ENCODE measurements at places on chromosomes 4 and X.

GRCh38 chr4:186676531-186677161, 47.0 kb downstream of the FAT1 start:
- no peak for DNase-seq

DNA sequence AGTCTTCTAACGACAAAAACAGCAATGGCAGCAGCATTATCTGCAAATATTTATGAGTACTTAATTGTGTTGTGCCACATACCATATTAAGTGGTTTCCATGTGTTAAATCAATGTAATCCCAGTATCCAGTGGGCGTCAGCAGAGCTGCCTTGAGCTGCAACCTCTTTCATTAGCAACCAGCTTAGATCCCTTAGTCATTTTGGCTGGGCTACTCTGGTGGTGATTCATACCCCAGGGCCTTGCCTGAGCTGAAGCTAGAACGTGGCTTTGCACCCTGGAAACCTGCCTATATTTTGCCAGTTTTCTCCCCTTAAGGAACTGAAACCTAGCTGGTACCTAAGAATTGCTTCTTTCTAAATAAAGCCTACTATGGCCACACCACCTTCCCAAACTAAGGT, 474.3 kb upstream of the FTHL17 start:
- no peak for DNase-seq

DNA sequence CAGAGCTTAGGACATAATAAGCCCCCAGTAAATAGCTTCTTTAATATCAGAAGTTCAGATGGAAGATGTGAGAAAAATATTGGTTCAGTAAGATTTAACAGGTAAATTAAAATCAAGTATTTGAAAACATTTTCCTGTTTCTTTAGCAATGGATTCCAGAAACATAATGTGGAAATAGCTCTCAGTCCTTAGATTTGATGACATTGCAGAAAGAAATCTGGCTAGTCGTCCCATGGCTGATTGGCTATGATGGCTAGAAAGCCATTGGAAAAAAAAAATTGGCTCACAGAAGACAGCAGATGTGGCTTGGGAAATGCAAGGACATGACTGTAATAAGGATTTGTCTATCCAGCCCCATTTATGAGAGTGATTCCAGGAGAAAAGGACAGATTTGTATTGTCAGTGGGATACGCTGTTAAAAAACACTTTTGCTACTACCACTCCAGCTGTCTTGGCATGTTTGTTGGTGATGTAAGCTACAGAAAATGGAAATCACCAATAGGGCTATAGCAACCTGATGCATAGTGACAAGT, 78.3 kb downstream of the AR start:
- DNase-seq = no peak

DNA sequence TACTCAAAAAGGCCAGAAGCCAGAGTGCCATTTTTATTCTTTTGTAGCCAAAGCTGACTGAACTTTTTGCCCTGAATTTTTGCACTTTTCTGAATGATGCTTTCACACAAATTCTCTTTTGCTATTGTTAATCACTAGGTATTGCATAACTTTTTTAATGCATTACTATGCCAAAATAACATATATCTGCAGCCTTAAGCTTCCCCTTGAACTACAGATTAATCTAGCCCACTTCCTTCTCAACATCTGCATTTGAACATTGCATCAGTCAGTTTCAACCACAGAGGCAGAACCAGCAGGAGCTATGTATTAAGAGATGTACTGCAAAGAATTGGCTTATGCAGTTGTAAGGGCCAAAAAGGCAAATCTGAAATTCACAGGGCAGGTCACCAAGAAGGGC, 197.6 kb upstream of the GYPA start:
- no peak for DNase-seq

GRCh38 chr4:138724530-138724929, 291.1 kb upstream of the NOCT start:
- DNase-seq = no peak

DNA sequence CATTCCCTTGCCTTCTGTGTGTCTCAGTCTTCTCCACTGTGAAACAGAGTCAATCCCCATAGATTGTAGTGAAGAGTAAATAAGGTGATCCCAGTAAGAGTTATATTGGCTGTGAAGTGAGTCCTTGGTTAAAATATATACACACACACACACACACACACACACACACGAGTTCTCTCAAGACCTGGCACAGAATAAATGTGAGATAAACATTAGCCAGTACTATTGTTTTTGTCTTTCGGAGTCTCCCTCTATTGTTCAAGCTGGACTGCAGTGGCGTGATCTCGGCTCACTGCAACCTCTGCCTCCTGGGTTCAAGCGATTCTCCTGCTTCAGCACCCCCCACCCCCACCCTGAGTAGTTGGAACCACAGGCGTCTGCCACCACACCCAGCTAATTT, 44.8 kb upstream of the FAM156A start:
- no peak for DNase-seq

DNA sequence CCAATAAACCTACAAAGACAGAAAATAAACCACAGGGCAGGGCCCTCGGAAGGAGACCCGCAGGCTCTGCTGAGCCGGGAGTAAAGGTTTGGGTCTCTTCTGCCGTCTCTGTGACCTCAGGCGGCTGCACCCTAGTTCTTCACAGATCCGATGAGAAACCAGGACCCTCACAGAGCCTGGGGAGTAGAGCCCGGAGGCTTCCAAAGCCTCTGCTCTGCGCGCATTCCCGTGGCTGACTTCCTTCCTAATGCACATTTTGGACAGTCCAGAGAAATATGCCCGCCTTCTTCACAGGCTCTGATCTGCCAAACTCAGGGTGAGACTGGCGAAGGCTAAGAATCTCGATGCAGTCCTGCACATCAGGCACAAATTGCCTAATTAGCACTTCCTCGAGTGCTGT, 245.5 kb downstream of the EVC2 start:
- DNase-seq = no peak

DNA sequence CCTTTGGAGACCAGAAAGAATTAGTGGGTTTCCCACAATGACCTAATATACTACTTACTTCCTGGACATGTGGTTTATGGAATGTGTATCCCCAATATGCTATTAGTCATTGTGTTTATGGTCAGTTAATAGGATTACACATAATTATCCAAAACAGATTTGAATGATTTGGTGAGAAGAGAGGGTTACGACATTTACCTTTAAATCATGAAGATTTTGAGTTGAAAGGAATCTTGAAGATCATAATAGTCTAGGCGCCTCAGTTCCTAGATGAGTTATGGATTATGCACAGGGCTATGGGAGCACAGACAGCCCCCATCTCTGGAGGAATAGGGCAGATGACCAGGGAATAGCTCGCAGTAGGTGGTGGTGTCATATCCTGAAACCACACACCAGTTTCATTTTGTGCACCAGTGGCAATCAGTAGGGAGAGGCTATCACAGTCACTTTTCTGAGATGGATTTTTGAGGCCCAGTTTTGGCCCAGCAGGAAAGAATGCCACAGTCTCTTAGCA, 61.3 kb downstream of the SEPTIN11 start:
- DNase-seq = no peak

DNA sequence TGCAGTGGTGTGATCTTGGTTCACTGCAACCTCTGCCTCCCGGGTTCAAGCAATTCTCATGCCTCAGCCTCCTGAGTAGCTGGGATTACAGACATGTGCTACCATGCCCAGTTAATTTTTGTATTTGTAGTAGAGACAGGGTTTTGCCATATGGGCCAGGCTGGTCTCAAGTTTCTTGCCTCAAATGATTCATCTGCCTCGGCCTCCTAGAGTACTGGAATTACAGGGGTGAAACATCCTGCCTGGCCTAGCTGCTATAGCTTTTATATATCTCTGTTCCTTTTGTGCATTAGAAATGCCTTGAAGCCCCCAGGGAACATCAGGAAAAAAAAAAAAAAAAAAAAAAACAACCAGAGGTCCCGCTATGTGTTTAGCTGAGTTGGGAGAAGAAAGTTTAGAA, 34.8 kb downstream of the UBE2K start:
- DNase-seq = no peak

DNA sequence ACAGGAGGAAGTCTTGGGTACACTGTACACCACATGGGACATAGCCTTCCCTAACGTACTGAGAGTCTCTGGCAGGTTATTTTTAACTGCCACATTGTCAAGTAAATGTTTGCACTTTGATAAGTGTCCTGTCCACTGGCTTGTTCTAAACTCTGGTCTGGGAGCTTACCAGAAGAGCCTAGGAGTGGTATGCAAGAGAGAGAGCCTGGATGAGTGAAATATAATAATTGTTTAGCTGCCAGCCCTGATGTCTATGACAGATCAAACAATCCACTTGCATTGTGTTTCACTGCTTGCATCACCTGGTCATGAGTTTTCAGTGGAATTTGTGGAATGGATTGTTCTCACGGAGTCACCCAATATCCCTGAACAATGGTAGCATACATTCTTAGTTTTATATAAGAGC, 91.6 kb downstream of the SHROOM3 start:
- DNase-seq = no peak

- DNase-seq = peak; percentile 3
Observed at GRCh38 chrX:52574416-52575275, 57.8 kb upstream of the XAGE1B start.

DNA sequence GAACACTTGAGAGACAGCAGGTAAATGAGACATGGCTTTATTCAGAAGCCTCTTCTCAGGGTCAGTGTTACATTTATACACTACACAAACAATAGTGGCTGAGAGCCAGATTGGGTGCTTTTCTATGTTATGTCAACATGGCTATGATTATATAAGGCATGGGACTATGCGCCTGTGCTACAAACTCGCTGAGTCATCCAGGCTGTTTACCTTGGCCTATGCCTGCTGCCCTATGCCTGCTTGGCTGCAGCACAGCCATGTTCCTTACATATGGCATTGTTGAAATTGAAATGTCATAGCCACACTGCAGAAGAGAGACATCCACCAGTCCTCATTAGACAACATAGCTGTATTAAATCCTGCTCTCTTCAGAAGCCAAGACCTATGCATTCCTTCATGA, 236.3 kb upstream of the NWD2 start:
- DNase-seq = no peak

DNA sequence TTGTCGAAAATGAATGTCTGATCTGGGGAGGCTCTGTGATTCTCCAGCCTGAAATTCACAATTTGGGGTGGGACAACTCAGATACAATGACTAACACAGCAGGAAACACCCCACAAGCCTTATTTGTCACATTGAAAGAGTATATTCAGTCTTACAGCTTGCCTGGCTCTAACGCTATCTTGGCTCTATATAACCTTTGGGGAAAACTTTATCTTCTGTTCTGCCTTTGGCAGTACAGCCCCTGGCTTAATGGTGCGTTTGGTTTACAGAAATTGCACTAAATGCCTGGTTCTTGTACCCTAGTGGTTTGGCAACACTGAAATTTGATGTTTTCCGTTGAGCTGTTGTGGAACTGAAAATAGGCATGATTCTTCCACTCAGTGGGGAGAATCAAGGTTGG, 178.1 kb upstream of the VEGFC start:
- no peak for DNase-seq

DNA sequence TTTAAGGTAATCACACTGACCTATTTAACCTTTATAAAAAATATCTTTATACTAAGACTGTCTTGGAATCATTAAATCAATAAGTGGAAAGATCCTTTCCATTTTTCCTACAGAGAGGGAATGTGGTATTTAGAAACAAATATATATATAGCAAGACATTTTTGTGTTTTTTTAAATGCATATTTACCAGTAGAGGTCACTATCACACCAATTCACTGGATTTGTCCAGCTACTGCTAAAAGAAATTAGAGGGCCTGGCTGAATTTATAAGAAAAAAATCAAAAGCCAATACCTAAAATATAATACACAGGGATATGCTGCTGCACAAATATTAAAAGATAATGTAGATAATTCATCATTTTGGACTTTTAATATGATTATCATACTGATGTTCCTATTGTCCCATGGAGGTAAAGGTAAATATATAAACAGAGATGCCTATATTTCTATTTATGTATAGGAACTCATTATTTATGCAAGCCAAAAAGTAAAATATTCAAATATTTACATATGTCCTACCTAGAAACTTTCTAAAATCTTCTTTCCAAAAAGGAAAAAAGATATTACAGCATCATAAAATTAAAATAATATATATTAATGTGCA, 69.5 kb downstream of the PDE5A start:
- no peak for DNase-seq

DNA sequence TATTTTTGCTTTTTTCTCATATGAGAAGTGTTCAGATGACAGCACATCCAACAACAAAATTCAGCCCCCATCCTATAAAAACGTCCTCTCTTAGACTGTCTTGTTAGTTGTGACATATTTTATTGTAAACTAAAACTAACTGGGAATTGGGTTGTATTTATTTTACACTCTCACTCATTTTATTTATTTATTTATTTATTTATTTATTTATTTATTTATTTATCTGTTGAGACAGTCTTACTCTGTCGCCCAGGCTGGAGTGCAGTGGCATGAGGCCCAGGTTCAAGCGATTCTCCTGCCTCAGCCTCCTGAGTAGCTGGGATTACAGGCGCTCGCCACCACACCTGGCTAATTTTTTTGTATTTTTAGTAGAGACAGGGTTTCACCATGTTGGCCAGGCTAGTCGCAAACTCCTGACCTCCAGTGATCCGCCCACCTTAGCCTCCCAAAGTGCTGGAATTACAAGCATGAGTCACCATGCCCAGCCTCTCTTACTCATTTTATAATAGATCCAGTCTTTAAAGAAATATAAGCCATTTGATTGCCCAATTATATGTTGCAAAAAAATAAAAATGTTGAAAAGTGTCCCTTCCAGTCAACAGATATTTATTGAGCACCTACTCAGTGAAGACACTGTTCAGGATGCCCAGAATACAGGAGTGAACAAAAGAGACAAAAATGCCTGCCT, 44.6 kb downstream of the PALLD start:
- DNase-seq = no peak

GRCh38 chrX:129719268-129719667, 19.5 kb upstream of the XPNPEP2 start:
- no peak for DNase-seq

DNA sequence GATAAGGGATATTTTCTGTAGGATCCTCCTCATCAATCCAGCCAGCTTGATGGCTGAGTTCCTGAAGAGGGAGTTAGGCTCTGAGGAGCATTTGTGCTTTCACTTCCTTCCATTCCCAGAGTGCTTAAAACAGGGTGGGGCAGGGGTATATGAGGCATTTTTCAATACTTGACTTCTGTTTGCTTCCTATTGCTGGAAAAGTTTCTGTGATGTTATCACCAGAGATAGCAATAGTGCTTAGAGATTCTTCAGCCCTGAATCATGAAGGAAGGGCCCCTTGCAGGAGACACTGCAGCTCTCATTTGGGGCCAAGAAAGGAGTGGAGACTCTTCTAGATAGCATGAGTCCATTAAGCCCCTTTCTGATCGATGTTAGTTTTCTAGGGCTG, 166.7 kb upstream of the RPS6KA3 start:
- no peak for DNase-seq

DNA sequence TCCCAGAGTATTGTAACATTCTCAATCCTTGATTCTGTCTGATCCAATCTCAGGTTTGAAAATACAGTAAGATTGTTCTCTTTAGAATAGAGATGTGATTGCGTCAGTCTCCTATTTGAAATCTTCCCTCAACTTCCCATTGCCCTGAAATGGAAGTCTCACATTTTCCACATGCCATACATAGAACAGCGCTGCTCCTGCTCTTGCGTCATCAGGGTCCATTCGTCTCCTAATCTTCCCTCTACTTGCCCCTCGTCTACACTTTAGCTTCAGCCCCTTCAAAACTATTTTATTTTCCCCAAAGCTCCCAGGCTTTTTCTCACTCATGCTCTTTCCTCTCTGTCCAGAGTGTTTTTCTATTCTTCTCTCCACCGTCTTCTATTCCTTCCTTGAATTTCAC, 301.7 kb upstream of the MAGEB2 start:
- DNase-seq = no peak

- no peak for DNase-seq
Observed at GRCh38 chr4:107519053-107519452, 201.0 kb downstream of the PAPSS1 start.

Measured in activated CD4-positive, alpha-beta T cell treated with anti-CD3 and anti-CD28 coated beads for 24 hours (primary cell).